ENCODE measurements at places on chromosomes 1 and 21.

DNA sequence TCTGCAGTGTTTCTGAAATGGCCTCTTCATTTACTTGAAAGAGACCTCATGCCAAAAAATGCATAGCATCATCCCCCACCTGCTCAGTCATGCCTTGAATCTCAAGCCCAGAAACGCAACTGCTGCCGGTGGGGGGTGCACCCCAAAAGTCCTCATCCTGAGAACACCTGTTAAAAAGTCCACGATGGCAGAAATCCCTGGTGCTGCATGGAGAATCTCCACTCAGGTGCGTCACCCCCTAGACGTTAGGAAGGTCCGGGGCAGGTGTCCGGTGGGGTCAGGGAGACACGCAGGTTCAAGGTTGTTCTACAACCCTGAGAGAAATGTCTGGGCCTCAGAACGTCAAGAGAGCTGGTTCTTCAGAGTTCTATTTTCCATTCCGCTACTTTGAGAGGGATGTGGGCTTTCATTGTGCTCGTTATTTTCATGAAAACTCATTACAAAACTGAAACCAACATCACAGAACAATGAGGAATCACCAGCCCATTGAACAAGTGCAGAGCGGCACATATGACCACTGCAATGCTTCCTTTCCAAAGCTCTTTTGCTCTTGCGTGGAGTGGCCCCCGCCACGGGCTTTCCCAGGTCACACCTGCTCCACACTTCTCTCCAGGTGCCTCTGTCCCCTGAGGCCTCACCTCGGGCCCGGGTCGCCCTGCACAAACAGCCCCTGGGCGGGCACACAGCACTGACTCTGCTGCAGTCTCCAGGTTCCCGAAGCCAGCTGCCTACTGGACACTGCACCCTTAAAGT lies 201.9 kb downstream of the TOMM20 start:
- DNase-seq = no peak

DNA sequence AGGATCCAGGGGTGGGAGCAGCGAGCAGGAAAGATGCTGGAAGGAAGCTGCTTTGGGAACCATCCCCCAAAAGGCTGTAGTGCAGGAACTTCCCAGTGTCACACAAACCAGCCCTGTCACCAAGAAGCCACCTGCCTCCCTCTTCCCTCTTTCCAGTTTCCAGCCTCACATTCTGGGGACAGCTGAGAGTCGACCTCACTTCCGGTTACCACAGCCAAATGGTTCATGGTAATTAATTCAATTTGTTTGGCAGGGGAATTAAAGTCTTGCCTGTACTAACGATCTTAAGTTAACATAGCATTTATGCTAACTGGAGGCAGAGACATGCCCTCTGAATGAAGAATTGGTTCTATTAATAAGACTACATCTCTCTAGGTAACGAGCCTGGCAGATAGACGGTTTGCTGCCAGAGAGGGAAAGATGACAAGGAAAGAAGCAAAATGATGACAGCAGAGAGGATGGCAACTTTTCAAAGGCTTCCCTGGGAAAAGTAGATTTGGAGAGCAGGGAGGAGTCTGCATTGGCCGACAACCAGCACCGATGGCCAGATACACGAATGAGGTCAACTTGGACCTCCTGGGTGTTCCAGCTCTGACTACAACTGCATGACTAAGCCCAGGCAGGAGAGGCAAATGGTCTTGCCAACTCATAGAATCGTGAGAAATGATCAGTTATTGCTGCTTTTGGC lies 64.1 kb downstream of the TMCO4 start:
- no peak for DNase-seq

DNA sequence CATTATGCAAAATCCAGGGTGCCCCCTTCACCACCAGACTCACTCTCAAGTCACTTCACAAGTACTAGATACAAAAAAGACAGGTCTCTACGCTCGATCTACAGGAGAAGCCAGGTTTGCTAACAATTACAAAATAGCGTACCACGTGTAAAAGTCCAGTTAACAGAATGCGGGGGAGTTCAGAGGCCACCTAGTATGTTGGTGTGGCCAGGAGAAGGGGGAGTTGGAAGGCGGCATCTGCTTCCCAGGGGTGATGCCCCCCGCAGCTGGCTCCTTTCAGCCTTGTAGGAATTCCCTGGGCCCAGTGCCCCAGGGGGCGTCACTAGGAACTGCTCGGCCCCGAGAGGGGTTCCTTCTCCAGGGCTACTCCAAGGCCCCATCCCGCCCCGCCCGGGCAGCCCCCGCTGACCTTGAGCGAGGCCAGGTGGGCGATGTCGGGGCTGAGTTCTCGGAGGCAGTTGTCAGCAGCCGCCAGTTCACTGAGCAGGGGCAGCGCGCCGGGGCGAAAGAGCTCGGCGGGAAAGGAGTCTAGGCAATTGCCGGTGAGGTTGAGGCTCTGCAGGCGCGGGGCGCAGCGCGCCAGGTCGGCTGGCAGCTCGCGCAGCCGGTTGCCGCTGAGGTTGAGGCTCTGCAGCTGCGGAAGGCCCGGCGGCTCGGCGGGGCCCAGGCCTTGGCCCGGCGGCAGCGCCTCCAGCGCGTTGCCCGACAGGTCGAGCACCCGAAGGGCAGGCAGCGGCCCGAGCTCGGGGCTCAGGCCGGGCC lies 664 bp downstream of the LRRC47 start:
- no peak for DNase-seq

- no peak for DNase-seq
These were observed 586.3 kb upstream of the USP24 start for GRCh38 chr1:55801481-55801880.

DNA sequence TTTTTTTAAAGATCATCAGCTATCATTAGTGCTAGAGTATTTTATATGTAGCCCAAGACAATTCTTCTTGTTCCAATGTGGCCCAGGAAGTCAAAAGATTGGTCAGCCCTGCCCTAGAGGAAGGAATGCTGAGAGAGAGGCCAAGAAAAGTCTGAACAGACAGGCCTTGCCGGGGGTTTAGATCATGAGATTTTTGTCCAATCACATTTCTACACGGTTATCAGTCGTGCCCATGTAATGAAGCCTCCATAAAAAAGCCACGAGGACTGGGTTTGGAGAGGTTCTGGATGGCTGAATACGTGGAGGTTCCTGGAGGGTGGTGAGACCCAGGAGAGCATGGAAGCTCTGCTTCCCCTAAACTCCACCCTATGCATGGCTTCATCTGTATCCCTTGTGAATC lies 24.3 kb upstream of the ENO1 start:
- DNase-seq = no peak

- DNase-seq = no peak
These were observed 709 bp downstream of the ZNF644 start for GRCh38 chr1:91020967-91021685.

DNA sequence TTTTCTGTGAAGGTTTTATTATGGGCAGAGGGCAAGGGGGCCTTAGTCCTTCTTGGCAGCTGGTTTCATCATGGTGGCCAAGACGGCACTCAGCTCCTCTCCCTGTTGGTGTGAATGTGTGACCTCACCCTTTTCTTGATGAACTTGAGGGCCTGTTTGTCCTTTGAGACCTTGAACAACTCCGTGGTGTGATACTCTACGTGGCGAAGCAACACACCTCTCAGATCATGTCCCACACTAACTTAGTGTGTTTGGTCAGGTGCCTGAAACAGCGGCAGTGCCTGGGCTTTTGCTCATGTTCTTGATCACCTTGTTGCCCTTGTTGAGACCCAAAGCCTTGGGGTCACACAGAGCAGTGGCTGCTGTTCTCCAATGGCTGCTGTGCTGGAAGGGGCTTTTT lies 13.4 kb downstream of the L1TD1 start:
- no peak for DNase-seq

DNA sequence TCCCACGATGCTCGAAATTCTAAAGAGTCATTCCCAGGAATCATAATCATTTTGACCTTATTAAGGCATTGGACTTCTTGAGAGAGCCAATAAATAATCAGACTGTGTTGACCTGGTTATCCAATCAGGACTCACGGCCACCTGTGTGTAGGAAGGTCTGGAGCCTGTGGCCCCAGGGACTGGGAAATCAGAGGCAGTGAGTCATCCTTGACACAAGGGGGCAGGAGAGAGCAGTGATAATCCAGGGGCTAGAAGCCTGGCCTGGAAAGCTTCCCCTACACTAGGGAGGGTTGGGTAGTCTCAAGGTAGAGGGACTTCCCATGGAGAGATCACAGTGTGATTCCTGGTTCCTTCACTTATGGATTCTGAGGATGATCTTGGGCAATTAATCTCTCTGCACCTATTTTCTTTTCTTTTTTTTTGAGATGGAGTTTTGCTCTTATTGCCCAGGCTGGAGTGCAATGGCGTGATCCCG lies 4.7 kb downstream of the MR1 start:
- DNase-seq = peak; percentile 37

GRCh38 chr21:42641311-42642218 lies 11.9 kb upstream of the PDE9A start:
- DNase-seq = no peak

- no peak for DNase-seq
These were observed 252.8 kb downstream of the FOXD2 start for GRCh38 chr1:47690341-47691250.

GRCh38 chr1:16927711-16928485 lies 6.2 kb downstream of the CROCC start:
- no peak for DNase-seq

- DNase-seq = no peak
These were observed 13.0 kb downstream of the FMO1 start for GRCh38 chr1:171261336-171261735.

- no peak for DNase-seq
These were observed 632 bp downstream of the PEX19 start for GRCh38 chr1:160284220-160284781.

DNA sequence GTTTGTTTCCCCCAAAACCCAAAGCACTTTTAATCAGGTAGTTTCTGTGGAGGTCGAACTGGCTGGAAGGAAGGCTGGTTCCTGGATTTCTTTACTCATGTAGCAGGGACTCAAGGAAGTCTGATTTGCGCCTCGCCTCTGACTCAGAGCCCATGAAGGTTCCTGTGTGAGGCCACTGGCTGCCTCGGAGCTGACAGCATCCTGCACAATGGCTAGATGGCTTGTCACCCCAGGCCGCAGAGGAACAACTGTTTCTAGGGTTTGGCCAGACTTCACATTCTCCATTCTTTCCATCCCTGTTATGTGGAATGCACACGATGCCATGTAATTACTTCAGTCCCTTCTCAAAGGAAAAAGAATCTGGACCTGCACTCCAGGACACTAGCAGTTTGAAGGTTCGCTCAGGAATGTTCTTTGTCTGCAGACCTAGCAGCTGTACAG lies 39.1 kb upstream of the PRSS38 start:
- DNase-seq = no peak

GRCh38 chr21:16205527-16205926 lies 475.7 kb downstream of the USP25 start:
- DNase-seq = no peak

- DNase-seq = no peak
These were observed 42.3 kb upstream of the NFASC start for GRCh38 chr1:204828352-204828850.

- DNase-seq = no peak
These were observed 30.7 kb downstream of the HSPG2 start for GRCh38 chr1:21906173-21907078.

DNA sequence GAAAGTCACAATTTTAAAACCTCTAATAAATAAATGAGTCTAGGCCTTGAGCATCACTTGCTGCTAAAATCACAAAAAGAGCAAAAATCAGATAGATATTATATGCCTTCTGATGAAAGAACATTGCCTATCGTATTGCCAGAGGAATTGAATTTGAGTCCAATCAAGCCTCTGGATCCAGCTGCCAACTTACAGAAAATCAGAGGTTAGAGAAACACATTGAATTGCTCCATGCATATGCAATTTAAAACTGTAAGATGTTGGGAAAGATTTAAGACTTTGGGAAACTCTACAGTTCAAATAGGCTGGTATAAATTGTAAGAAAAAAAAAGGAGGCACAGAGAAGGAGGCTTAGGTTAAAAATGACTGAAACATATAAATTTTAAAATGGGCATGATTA lies 93.5 kb downstream of the TM2D1 start:
- no peak for DNase-seq

- no peak for DNase-seq
These were observed 18.5 kb downstream of the WASF2 start for GRCh38 chr1:27471477-27471876.

DNA sequence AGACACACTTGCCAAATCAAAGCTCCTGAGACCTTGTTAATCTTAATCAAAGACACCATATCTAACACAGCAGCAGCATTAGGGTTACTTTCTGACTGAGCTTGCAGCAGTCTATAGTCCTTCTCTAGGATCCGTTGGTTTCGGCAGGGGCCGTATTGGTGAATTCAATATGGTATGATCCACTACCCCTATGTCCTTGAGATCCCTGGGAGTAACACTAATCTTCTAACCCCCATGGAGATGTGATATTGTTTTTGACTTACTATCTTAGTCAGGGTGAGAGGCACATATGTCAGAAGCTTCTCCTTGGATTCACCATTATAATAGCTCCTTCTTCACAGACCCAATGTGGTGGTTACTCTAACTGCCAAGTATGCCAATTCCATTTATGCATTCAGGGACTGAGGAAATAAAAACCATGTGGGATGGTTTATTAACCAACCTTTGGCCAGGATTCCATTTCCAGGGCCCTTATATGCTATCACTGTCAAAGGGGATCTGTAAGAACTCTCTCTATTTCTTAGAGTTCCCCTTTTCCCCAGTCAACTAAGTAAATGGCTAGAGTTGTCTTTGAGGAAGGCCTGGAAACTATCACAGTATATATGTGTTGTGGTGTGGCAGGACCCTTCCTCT lies 673.6 kb upstream of the USP24 start:
- no peak for DNase-seq

DNA sequence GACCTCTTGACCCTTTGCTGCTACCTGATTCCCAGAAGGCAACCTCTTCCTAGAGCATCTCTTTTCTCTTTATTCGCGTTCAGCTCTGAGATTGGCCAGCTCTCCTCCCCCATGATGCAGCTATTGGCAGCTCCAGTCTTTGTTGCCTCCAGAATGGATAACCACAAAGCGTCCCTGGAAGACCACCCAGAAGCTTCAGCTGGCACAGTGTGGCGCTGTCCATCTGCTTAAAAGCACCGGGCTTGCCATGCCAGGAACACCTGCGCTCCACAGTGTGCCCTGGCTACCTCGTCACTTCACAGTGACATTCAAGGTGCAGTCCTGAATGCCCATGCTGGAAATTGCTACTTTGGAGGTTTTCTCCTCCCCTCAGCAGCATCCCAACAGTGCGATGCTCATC lies 353.9 kb downstream of the LMO4 start:
- DNase-seq = no peak

Data from KG1 (cell line).